SW 1271 (cell line): ENCODE measurements at places on chromosomes 2 and 18.

- DNase-seq: no peak
Observed at GRCh38 chr2:240915526-240916341, 9.6 kb downstream of the CROCC2 start.

- DNase-seq: no peak
Observed at GRCh38 chr18:41540237-41540871, 414.7 kb upstream of the PIK3C3 start.

DNA sequence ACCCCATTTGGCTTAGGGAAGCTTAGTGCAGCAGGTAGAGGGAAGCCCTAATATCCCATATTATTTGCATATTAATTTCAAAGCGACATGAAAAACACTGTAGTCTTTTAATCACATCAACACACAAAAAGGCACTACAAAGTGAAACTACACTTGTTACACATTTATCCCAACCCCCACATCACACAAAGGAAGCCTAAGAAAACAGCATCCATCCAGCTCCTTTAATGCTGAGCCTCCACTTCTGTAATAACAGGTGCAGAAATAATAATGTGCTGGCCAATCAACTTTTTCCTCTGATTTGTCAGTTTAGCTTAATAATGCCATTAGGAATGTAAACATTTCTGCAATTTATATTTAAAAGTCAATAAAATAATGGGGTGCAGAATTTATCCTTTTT, 274.0 kb downstream of the TCF4 start:
- DNase-seq: no peak

DNA sequence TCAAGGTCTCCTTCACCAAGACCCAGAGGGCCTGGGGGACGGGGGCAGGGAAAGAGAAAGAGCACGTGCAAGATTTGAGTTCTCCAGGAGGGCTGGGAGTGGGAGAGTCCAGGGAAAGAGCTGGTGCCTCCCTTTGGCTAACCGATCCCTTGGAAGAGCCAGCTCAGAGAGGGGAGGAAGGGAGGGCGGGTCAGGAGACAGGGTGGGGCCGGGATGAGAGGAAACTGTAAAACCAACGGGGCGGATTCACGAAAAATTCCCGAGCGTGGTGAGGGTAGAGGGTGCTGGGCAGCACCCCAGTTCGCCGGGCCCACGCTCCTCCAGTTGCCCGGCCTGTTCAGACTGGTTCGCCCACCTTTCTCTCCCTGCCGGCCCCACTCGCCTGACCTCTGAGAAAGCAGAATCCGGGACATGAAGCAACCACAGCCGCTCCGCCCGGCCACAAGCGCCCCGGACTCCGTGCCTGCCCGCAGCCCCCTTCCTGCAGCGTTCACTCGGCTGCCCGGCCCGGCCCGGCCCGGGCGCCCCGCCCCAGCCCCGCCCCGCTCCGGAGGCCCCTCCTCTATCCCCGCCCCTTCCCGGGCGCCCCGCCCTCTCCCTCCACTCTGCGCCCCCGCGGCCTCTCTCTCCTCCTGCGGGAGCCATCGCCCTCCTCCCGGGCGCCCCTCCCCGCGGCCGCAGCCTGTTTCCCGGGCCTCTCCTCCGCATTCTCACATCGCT, 230.9 kb upstream of the SMAD2 start:
- DNase-seq: peak; percentile 41

DNA sequence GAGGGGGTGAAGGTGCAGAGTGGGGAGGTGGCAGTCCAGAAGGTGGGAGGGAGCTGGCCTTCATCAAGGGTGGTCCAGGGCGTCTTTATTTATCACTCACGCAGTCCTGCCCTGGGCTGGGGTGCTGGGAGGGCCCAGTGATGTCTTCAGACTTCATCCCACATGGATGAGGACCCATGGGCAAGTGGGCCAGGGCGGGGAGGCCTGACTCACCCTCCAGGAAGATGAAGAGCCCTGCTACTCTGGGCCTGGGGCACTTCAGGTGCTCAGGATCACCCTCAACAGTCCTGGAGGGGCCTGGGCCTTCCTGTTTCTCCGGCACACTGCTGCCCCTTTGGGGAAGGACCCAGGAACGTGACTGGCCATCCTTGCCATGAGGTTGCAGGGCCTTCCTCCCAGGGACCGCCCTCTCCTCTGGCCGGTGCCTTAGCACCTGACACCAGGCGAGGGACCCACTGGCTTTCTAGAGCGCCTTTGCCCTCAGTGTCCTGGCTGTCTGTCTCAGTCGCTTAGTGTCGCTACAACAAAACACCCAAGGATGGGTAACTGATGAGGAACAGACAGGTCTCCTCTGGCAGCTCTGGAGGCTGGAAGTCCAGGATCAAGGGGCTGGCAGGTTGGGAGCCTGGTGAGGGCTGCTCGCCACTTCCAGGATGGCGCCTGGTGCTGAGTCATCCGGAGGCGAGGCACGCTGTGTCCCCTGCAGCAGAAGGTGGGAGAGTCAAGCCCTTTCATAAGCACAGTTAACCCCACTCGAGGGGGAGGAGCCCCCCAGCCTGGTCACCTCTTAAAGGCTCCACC, 57.8 kb upstream of the HS6ST1 start:
- DNase-seq: no peak

- no peak for DNase-seq
Observed at GRCh38 chr2:115057473-115057872, 615.0 kb downstream of the DPP10 start.

- no peak for DNase-seq
Observed at GRCh38 chr2:216149741-216150140, 40.6 kb downstream of the XRCC5 start.

- no peak for DNase-seq
Observed at GRCh38 chr2:28209261-28209691, 183.4 kb upstream of the FOSL2 start.

DNA sequence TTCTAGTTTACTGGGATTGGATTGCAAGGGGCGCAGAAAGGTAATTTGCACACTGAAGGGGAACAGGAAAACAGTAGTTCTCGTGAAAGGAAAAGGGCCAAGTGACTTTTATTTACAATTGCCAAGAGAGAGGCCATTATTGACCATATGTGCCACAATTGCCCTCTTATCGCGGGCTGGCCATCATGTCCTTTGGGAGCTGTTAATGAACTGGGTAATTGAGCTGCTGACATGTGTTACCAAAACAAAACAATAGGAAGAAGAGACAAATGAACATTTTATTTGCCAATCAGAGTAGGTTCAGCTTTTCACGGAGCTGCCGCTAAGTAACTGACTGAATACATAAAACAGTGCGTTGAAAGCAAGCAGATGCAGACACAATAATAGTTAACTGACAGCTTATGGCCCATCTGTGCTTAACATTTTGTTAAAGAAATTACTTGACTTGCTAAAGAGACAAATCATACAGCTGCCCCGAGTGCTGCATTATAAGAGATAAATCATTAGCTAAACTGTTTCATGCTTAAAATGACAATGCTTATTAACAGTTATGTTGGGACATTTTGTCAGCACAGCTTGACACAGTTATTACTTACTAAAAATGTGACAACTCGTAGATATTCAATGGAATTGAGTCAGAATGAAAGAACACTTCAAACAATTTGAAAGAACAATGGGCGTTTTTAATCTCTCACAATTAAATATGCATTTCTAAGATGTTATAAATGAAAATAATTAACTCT, 57.5 kb downstream of the PAX3 start:
- no peak for DNase-seq

DNA sequence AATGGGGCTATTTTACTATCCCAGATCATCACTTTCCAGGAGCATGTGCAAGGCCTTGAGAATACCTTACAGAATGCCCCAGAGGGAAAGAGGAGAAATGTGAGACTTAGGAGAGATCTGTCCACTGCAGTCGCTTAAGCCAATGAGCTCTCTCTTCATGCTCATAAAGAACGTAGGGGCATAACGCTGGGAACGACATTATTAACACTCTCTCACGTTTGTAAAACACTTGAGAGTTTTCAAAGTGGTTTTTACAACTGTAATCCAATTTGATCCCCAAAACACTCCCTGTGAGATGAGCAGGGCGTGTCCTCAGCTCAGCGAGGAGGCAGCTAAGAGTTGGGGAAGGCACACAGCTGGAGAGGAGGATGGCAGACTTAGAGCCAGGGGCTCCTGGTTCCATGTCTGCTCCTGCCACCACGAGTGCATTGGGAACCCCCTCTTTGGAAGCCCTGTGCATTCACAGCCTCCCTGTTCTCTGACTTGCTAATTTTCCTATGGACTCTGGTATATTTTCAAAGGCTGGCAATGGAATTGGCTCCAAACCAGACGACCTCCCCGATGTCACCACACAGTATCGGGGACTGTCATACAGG, 97.4 kb downstream of the PLB1 start:
- no peak for DNase-seq

- no peak for DNase-seq
Observed at GRCh38 chr2:127721311-127721977, 20.1 kb downstream of the SFT2D3 start.

- no peak for DNase-seq
Observed at GRCh38 chr18:3213300-3214059, 6.3 kb downstream of the MYOM1 start.

DNA sequence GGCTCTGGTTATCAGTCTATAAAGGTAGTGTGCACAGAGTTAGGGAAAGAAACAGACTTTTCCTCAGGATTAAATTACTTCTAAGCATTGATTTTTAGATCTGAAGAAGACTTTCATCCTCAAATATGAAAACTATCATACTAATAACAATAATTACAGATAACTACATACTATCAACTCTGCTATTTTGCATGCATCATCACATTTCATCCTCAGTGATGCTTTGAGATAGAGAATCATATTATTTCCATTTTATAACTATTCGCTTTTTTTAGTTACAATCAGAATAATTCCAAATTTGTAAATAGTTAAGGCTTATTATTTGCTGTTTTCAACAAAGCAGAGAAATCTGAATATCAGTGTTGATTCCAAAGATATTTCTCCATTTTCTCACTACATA, 239.2 kb downstream of the MEIS1 start:
- no peak for DNase-seq

- DNase-seq: no peak
Observed at GRCh38 chr2:147543056-147543455, 301.8 kb upstream of the ACVR2A start.

DNA sequence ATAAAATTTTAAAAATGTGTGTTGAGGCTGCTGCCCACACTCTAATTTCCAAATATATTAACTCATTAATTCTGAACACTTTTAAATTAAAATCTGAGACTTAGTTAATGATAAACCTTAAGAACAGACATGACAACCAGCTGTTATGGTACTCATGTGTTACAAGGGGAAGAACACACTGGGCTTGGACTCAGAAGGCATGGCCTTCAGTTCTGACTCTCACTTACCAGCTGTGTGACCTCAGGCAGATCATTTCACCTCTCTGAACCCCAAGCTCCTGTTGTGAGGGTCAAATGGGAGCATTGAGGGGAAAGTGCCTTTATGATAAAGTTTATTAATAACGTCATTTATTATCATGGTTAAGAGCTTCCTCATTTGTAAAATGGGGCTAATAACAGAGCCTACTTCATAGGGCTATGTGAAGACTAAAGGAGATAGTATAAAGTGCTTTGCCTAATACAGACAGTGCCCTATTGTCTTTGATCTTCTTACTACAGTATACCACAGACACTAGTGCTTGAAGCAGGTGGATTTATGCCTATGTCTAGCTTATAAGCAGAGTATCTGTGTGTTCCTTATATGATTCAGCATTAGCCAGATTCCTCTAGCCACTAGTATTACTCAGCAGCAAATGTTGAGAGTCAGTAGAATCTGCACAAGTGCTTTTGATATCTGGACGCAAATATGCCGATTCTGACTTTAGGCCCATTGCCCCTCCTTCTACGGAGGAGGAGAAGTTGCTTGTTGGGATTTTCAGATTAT, 99.6 kb downstream of the SGPP2 start:
- DNase-seq: no peak

GRCh38 chr2:101967826-101968513, 23.8 kb upstream of the IL1R2 start:
- no peak for DNase-seq

DNA sequence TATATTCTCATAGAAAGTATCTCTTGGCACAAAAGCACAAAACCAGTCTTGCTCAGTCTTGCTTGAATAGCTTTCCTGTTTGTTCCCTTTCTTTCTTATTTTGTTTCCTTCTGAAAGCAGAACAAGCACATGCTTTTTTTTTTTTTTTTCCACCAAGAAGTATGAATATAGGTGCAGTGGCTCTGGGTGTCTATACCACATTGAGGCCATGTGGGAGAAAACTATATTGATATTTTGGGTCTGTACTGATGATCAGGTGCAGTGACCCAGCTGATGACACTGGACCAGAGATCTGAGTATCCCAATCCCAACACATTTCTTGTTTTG, 28.7 kb downstream of the GEMIN6 start:
- no peak for DNase-seq

DNA sequence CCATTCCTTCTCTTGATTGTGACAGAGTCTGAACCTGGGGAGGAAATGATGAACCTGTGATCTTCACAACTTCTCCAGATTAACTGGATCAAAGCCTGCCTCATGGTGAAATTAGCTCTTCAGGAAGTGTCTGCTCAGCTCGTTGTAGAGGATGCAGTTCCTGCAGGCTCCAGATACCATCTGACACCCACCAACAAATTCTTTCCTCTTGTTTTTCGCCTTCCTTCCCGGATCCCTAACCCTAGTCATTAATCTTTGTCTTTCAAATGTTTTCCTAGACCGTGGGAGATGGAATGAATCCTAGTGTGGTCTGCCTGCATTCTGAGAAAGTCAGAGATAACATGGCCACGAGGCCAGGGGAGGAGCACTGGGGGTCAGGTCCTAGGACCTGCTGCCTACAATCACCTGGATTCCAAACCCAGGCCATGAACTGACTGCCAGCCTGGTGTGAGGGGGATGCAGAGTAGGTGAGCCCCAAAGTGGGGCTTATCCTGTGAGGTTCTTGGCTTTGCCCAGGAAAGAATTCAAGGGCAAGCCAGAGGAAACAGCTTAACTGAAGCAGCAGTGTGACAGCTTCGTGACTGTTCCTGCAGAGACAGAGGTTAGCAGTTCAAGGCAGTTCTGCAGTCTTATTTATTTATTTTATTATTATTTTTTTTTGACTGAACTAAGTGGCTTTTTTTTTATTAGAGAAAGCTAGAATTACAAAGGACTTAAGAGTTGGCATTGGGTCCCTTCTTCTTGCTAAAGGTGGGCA, 67.8 kb downstream of the DIPK1C start:
- DNase-seq: no peak

DNA sequence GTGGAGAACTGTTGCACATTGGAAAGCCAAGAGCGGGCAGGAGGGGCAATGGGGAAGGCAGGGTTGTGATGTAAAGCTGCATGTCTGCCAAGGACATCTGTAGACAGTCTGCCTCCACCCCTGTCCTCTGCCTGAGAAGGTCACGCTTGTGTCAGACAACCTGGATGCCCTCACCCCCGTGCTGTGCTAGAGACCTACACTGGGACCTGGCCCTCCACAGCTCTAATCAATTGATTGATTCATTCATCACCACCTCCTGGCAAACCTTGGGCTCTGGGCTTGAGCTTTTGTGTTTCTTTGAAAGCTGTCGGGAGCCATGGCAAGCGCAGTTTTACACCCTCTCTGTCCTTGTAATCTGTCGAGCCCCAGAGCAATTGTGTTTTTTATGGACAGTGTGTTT, 41.1 kb downstream of the MARCO start:
- DNase-seq: no peak

DNA sequence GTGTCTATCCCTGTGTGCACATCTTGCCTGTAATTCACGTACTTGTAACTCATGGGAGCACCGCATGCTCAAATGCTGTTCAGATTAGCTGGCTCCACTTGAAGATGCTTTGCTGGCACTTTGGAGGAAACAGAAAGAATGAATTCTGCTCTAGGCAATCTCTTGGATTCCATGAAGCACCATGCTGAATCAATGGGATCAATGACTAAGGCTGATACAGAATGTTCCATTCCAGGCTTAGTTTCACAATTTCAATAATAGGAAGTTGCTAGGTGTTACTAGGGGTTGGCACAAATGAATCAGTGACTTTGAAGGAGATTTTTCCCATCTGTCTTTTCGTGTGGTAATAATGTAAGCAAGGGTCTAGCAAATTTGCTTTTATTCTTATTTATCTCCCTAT, 328.8 kb downstream of the OSR1 start:
- DNase-seq: no peak
